ENCODE measurements at places on chromosomes 16 and 17.

DNA sequence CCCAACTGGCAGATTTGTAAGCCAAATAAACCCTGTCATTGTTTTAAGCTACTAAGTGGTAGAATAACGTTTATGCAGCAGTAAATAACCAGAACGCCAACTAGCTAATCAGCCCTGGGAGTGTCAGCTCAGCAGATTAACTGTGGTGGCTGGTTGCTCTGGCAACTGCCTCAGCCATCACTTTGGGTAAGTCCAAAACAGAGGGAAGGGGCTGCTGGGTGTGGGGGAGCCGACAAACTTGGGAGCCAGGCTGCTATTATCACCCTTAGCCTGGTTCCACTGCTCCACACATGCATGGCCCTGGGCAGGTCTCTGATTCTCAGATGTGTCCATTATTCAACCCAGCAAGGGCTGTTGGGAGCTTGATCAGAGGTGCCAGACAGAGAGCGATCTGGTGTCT, 22.2 kb upstream of the RHOT1 start:
- no peak for DNase-seq

- no peak for DNase-seq
Measured at GRCh38 chr16:78679546-78679945, 580.1 kb downstream of the WWOX start.

DNA sequence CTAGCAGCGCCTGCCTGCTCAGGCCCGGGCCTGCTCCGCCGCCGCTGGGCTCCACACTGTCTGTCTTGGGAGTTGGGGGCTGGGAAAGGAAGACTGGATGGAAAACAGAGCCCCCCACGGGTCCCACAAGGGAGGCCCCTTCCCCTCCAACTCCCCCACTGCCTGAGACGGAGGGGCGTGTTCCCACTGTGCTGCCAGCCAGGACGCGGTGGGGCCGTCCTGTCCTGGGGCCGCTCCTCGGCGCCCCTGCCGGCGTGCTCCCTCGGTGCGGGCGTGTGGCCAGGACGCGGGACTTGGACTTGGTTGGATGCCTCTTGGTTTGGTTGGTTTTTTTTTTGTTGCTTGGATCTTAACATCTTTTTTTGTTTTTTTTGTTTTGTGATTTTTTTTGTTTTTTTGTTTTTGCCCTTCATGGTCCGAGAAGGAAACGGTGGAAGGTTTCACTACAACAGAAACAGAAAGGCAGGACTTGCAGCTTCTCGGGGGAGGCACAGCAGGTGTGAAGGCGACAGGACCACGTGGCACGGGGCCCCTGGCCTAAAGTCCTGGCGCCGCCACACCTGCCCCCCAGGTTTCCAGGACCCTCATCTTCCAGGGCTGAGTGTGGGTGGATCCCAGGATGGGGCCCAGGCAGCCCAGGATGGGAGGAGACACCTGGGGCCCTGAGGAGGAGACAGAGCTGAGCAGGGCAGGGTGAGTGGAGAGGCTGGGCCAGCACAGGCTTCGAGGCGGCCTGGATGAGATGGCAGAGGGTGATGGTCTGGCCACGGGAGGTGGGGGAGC, 16.0 kb downstream of the ENGASE start:
- no peak for DNase-seq

GRCh38 chr17:2011411-2012371, 13.4 kb downstream of the RTN4RL1 start:
- DNase-seq, result no peak

- no peak for DNase-seq
Measured at GRCh38 chr17:79369532-79369931, 241.3 kb downstream of the RBFOX3 start.

DNA sequence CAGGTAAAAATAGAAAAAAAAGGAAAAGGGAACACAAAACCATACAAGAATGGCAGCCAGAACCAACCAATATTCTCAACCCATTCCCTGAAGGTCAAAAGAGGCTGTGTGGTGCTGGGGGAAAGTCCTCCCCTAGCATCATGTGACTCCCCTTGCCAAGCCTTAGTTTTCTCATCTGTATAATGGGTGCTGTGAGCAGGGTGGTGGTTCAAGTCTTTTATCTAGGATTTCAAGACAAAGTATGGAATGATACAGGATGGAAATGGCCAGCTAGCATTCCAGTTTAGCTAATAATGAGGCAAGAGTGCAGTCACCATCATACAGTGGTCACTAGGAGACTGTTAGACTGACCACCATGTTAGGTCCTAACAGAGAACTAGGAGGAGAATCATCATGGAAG, 20.7 kb downstream of the PSMB3 start:
- DNase-seq, result no peak

GRCh38 chr16:75087375-75087979, 29.1 kb downstream of the LDHD start:
- DNase-seq, result no peak

Data from neuronal stem cell (in vitro differentiated cells).